ENCODE measurements at places on chromosomes 4 and X.

DNA sequence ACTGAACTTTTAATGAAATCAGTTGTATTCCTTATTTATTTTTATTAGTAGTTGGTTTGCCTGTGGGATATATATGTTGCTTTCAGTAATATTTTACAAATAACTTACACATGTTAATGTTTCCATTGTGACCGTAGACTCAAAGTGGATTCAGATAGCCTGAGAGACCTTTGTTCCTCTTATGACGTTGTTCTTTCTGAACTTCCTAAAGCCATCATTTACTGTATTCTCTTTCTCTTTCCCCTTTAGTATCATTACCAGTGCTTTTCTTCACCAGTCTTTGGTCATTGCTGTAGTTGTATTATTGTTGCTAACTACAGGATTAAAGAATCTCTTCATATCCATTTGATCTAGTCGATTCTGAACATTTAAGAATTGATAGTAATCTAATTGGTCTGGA lies 4.3 kb downstream of the STIM2 start:
- no peak for DNase-seq

DNA sequence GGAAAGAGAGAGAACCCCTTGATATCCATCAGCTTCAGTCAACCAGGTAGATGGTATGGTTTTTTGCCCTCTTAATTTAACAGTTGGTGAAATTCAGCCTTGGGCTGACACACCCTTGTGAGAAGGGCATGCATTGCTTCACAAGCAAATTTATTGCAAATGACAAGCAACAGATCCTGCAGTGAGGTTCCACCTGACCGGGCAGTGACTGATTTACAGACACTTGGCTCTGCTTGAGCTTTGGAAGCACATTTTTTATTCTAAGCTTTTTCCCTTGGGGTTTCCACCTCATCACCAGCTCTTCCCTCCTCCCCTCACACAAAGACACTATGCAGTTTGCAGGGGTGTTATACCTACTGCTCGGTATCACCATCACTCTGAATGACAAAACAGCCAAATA lies 28.3 kb upstream of the SERTM2 start:
- no peak for DNase-seq

DNA sequence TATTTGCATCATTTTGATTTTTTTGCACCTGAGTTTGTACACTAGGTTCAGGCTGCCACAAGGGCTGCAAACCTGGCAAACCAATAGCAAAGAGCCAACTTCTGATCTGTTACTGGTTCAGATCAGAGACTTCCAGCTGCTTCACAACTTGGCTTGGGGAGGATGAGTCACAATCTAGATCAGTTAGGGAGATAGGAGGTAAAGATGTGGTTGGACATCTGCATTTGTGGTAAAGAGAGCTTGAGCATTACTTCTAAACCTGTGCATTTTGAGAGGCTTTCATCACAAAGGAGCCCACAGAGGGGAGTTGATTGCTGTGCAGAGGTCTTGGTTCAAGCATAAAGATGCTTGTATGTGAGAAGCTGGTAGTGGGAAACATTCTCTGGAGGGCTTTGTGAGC lies 34.5 kb downstream of the LINC00632 start:
- no peak for DNase-seq

DNA sequence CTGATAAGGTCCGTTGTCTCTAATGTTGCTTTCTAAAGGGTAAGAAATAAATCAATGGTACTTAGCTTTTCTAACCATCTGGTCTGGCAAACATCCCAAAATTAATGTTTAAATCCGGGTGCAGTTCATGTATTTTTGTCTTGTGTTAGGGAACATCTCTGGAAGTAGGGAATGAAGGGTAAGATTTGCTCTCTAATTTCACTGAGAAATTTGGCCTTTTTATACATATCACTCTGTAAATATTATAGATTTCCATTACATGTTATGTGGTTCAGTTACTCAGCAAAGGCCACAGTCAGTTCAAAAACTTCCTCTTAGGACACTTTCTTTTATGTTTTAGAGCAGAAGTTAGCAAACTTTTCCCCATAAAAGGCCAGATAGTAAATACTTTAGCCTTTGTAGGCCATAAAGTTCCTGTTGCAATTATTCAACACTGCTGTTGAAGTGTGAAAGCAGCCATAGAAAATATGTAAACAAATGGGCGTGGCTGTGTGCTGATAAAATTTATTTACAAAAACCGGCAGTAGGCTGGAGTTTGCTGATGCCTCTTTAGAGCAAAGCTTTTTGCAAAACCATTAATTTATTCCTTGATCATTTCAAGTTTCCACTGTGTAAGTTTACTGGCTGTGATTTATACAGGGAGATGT lies 218.1 kb downstream of the ANTXR2 start:
- DNase-seq = no peak

- no peak for DNase-seq
Observed at GRCh38 chr4:37762991-37763368, 63.5 kb upstream of the PGM2 start.

GRCh38 chrX:140711894-140712293 lies 2.3 kb downstream of the LINC00632 start:
- no peak for DNase-seq

- no peak for DNase-seq
Observed at GRCh38 chrX:7444967-7445366, 297.0 kb upstream of the PUDP start.

- no peak for DNase-seq
Observed at GRCh38 chrX:56765811-56766553, 36.9 kb downstream of the NBDY start.

DNA sequence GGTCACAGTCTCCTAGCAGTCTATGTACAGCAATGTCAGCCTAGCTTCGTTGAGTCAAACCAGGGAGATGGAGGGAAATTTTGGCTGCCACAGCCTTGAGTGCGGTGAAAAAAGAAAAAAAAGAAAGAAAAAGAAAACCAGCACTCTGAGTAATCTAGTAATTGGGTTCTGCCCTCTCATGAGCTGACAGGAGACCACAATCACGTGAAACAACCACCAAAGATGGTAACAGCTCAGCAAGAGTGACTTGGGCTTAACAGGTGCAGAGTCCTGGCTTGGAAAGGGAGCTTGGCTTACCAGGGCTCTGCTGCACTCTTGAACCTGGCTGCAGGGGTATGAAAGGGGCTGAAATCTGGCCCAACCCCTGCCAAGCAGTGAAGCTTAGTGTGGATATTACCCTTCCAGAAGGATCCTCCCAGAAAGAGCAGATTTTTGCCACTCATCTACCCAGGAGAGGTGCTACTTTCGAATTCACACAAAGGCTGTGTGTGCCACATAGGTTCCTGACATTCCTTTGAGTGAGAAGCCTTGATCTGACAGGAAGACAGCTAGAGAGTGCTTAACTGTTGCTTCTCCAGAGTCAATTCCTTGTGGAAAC lies 350.3 kb downstream of the PTTG2 start:
- DNase-seq = no peak

DNA sequence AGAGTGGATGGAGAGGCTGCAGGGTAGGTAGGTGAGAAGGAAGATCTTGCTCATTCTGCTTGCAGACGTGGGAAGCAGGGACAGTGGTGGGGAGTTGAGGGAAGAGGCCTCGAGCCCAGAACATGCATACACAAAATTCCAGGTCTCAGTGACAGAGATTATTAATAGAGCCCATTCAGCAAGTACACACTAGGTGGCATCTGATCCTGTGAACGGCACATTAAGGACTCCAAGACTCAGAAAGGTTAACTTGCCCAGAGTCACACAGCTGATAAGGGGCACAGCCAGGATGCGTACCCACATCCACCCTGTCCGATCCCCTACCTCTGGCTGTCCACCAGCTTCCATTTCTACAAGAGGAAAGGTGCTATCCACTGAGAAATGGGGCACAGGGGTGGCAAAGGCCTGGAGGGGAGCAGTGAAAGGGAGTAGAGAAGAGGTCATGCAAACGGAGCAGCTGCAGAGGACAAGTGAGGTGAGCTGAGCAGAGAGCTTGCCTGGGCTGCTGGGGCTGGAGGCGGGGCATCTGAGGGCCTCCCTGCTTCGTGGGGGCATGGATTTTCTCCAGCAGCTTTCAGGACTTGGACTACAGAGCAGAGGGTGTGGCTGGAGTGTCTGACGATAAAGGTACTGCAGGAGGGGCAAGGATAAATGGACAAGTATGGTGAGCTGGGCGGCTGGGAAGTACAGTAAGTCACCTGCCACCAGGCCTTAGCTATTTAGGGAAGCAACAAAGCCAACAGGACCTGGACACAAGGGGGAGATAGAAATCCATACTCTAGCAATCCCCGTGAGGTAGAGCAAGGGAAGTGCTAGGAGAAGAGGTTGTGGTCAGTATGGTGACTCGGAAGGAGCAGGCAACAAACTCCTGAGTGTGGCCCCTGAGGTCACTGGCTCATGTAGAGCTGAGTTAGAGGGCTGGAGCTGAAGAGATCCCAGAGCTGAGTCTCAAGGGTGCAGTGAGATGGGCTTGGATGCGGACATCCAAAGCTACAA lies 11.2 kb downstream of the IDS start:
- peak; percentile 62 for DNase-seq

GRCh38 chrX:135556055-135556454 lies 35.6 kb downstream of the INTS6L start:
- DNase-seq = no peak

DNA sequence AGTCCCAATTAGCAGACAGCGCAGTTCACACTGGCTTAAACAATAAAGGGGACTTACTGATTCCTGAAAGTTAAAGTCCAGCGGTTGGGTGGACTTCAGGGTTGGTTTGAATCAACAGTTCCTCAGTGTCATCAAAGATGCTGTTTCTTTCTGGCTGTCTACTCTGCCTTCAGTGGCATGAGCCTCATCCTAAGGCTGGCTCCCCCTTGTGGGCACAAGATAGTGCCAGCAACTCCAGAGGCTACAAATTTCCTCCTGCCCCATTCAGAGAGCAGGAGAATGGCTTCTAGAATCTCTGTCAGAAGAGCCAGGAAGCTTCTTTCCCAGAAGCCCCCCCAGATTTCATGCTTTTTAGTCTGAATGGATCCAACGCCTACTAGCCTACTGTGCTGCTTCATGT lies 82.4 kb upstream of the MTM1 start:
- DNase-seq = peak; percentile 46

DNA sequence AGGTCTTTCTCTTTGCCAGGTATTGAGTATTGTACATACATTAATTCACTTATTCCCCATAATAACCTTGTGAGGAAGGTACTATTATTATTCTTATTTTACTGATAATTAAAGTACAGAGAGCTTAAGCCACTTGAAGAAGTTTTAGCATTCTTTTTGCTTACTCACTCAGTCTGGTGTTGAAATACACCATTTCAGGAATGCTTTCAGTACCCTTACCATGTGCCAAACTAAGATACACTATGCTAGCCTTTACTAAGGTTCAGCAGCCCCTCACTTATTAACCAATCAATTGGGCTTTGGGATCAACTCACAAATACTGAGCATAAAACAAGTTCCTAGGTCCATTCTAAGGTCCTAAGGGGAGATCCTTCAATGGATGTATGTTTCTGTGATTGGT lies 179.0 kb upstream of the FGF13 start:
- DNase-seq = no peak

DNA sequence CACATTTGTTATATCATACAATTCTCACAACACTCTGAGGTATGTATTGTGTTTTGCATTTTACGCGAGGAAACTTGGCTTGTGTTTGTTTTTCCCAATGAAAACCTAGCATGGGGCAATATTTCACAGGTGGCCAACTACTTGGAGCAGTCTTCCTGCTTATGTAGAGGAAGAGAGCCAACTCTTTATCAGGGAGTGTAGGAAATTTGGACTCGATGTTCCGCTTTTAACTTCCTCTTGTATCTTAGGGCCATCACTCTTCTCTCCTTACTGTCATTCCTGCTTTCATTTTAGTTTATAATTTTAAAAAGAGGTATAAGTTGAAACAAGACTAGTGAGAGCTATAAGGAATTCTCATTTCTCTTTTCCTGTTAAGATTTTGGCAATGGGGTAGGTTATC lies 107.7 kb upstream of the RPS6KA3 start:
- DNase-seq = no peak

DNA sequence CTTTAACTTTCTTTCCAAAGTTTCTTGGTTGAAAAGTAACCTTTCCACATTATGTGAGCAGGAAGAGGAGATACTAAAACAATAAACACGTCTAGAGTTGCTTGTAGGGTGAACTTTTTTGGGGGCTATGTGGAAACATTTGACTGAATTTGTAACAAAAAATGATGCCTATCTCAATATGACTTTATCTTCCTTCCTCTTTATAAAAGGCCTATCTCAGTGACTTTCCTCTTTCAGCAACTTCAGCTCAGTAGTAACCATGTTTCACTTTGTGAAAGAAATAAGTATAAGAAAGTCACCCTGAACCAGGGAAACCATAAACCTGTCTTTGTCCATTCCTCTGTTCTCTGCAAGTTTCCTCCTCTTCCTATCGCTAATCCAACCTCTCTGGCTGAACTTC lies 124.7 kb upstream of the TMEM164 start:
- no peak for DNase-seq

- no peak for DNase-seq
Observed at GRCh38 chr4:56424697-56425514, 10.5 kb downstream of the PPAT start.

DNA sequence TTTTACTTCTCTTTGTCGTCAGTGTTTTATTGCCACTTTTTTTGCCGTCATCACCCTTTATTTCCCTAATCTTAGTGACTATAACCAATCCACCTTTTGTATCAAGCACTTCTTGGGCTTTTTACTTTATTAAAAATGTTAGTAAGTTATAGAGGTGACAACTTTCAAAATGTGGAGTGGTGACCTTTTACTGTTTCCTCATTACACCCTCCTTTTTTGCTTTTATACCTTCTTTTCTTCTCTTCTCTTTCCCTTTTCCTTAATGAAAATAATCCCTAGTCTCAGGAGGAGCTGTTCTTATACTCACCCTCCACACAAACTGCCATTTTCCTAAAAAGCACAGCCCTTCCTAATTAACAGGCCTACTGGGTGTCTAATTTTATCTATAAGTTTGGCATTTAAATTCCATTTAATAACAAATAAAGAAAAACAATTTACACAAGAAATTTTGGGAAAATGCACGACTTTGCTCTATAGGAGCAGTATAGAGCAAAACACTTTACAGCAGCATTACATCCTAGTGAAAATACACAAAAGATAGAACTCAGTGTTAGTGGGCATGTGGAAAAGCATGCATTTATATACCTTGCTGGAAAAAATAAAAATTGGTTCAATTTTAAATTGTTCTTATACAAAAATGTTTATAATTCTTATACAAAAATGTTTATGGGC lies 27.3 kb downstream of the BBS12 start:
- DNase-seq = no peak

DNA sequence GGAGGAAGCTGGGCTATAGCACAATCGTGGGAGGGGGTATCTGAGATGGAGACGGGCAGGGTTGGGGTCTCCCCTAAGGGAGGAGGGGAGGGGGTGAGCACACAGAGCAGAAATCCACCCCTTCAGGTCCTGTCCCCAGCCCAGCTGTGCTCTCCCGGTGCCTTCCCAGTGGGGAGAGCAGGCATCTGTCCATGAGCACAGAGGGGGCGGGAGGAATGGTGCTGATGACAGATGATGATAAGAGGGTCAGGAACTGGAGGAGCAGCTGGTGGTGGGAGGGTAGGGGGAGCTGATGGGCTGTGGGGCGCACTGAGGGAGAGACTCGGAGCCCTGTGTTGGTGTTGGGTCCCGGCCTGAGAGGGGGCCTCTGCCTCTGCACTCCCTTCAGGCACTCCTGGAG lies 8.6 kb downstream of the ATP2B3 start:
- no peak for DNase-seq

Data from left ventricle myocardium superior (tissue), 1 donor.